SW480 (cell line): ENCODE measurements at places on chromosomes 13 and 19.
A peak's percentile ranks its signal among the peaks of the same experiment; 100 is the strongest.

DNA sequence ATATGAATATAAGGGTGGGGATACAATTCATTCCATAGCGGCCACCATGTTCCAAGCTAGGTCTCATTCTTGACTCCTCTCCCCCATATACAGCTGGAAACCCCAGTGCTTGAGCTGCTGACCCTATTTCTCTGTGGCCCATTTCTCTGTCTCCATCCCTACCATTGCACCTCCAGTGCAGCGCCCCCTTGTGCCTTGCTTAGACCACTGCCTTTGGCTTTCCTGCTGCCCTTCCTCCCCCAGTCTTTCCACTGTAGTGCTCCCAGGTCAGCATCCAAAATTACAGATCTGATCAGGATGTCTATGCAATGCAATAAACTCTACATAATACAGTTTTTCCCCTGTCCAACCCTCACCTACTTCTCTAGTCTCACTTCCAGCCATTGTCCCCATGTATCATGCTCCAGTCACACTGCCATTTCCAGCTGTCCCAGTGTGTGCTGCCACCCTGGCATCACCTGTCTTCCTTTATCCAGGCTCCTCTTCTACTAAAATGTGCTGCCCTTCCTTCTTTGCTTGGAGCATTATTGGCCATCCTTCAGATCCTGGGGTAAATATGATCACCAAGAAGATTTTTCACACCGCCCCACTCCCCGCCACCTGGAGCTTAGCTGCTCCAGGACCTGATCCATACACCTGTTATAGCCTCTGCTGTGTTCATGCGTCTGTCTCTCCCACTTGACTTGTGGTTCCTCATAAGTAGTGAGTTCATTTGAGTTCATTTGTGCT is 199.4 kb upstream of the IPO5 start:
- no peak for DNase-seq

GRCh38 chr19:7619671-7620441 is 9.5 kb downstream of the XAB2 start:
- no peak for DNase-seq

DNA sequence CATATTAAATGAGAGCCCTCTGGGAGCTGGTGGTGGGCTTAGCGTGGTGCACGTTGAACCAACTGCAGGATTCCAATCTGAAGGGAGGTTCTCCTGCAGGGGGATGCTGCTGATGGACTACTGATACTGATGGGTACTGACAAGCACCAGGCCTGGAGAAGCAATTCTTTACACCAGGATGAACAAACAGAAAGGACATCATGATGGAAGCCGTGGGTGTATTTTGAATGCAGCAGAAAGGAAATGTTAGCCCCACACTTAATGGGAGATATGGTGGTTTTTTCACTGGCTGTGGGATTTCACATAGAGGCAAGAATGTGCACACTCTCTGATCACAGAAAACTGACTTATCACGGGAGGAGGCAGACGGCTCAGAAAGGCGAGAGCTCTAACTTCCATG is 299.7 kb downstream of the TEX29 start:
- no peak for DNase-seq

DNA sequence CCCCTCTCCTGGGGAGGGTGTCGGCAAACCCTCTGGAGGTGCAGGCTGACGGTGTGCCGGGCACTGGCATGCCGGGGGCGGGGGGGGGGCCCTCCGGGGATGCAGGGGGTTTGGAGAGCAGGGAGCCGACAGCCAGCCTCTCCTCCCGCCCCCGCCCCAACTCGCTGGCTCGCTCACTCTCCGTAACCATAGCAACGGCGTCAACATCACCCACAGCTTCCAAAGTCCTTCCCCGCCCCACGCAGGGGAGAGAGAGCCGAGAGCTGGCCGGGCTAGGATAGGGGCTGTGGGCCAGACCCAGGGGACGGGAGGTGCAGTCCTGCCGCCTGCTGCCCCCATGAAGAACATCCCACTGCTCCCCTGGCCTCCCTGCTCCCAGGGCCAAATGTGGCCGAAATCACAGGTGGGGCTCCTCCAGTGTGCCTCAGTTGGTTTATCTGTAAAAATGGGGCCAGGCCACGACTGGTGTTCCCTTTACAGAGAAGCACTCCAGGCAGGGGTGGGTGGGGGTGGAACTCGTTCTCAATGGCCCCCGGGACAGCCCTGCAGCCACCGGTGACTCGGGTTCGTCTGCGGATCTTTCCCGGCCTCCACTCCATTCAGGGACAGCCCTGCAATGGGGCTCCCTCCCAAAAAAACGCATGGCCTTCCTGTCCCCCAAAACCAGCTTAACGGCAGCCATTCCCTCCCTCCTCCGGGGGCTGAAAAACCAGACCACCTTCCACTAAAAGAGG is 3.2 kb downstream of the KLF16 start:
- peak; percentile 55 for DNase-seq

- DNase-seq, result no peak
Measured at GRCh38 chr19:50723069-50723468, at the start of gene CLEC11A. TSS of gene CLEC11A (plus strand) at chr19:50723364. CDS start at chr19:50723526, 162 bp downstream.

GRCh38 chr13:44746690-44747089 is 170.6 kb upstream of the TSC22D1 start:
- no peak for DNase-seq

DNA sequence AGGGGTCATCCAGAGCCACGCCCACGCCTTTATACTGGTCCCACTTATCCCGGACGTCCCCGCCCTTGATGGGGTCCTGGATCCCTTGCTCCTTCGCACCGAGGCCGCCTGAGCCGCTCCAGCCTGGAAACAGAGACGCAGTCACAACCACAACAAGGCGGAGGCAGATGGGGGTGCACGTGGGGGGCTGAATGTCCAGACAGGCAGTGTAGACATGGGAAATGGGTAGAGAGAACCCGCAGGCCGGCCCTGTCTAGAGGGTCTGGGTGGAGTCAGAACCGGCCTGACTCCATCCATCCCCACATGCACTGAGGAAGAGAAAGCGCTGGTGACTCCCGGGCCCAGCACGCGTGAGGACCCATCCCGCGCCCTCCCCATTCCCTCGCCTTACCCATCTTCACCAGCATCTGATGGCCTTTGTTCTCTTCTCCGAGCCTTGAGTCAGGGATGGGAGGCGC is 23.0 kb downstream of the CHERP start:
- DNase-seq, result no peak

DNA sequence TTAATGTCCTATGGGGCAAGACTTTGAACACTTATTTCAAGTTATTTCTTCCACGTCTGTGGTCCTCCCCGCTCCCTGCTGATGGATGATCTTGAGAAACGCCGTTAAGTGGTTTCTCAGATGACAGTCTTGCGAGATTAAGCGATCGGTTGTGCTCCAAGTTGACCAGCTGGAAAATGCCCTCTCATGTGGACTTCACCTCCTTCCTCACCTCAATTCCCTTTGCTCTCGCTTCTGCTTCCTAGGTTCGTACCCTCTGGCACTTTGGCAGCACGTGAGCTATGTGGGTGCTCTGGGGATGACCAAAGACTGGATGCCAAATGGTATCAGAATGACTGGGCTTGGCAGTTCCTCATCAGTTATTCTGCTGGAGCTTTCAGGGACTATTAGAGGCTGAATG is 480.0 kb downstream of the ZNF536 start:
- DNase-seq, result no peak

- peak; percentile 85 for DNase-seq
Measured at GRCh38 chr19:35549174-35549788, 3.9 kb downstream of the TMEM147 start.

GRCh38 chr19:50877338-50877737 is 4.1 kb downstream of the KLK2 start:
- no peak for DNase-seq

- no peak for DNase-seq
Measured at GRCh38 chr19:6058518-6059201, 51.6 kb downstream of the RFX2 start.

GRCh38 chr19:35518313-35518712 is 4.9 kb upstream of the DMKN start:
- DNase-seq, result peak; percentile 69

- DNase-seq, result peak; percentile 57
Measured at GRCh38 chr19:32464279-32464678, 58.7 kb downstream of the DPY19L3 start.

GRCh38 chr13:99496184-99497142 is 4.8 kb upstream of the TM9SF2 start:
- peak; percentile 57 for DNase-seq

DNA sequence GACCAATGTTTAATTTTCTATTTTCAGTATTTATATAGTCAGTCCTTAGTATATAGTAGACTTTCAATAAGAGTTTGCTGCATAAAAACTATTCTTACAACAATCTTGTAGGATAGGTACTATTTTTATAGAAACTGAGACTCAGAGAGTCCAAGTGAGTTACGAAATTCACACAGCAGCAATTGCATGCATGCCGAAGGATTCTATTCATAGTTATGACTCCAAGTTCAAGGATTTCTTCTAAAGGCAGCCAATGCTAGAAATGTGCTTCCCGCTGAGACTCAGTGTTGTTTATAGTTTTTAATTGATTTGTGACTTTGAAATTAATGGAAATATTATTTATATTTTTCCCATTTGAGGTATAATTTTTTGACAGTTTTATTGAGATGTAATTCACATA is 62.7 kb upstream of the CSNK1A1L start:
- no peak for DNase-seq

- no peak for DNase-seq
Measured at GRCh38 chr13:99966064-99966805, 5.3 kb downstream of the ZIC5 start.

- no peak for DNase-seq
Measured at GRCh38 chr19:33759356-33759755, 37.3 kb upstream of the KCTD15 start.

DNA sequence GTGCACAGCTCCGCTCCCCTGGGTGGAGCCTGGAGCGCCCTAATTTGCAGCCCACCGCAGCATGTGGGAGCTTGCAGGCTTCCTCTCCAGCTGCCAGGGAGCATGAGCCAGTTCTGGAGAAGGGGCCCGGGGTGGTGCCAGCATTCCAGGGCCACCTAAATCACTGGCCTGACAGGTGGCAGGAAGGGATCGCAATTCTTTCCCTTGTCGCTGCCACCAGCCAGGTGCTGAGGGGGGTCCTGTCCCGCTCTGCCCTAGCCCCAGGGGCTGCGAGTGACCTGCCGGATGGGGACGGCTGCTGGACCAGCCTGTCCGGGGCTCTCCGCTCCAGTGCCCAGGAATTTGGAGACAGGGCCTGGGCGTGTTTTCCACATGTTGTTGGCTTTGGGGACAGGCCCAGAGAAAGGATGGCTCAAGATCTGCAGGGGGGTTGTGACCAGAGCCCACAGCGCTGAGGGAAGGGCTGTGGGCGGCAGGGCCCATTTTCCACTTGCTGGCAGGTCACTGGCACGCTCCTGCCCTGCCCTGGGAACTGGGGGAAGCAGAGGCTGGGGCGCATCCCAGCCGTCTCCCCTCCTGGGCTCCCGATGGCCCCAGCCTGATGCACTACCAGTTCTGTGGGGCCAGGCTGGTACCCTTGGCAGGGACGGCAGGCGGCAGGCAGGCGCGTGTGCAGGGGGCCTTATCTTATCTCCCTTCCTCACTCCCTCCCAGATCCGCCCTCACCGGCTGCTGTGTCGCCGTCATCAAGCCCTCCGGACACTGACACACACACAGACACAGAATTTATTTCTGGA is 9.5 kb downstream of the NDUFA11 start:
- DNase-seq, result no peak

GRCh38 chr19:18232540-18233223 is 6.4 kb upstream of the PDE4C start:
- DNase-seq, result no peak

DNA sequence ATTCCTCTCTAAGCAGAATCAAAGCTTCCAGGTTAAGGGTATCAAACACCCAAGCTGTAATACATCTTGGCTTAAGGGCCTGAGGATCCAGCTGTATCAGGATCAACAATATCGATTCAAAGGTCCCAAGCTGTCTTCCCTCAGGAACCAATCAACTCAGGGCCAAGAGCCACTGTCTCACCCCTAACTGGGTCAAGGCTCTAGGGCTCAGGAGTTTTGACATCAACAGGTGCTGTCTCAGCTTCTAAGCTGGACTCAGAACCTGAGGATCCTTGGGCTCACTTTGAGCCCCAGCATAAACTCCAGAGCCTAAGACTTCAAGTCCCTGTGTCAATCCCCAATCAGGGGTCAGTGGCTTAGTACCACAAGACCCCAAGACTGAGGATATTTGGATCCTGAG is 917 bp downstream of the FBXW9 start:
- no peak for DNase-seq

- DNase-seq, result no peak
Measured at GRCh38 chr19:57788114-57788692, 18.7 kb downstream of the ZNF586 start.

GRCh38 chr13:33052506-33053280 is 36.5 kb downstream of the KL start:
- DNase-seq, result no peak

- no peak for DNase-seq
Measured at GRCh38 chr19:28103921-28104320, 1109.0 kb downstream of the UQCRFS1 start.

GRCh38 chr13:112874751-112875300 is 94.2 kb upstream of the MCF2L start:
- no peak for DNase-seq

DNA sequence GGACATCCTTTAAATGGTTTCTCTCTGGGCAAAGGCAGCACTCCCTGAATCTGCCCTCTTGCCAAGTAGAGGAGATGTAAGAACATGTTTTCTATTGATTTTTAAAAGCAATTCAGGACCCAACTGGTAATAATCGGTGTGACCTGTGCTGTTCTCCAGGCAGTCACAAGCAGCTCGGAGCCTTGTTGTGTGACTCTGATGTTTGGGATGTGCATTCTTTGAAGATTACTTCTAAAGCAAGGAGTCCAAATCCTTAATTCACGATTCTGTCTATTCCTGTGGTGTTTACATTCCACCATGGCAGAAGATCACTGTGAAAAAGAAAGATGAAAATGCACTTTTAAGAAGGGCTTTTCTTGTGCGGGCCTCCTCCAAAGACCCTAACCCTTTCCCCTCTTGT is 122.3 kb upstream of the ZNF536 start:
- DNase-seq, result no peak

DNA sequence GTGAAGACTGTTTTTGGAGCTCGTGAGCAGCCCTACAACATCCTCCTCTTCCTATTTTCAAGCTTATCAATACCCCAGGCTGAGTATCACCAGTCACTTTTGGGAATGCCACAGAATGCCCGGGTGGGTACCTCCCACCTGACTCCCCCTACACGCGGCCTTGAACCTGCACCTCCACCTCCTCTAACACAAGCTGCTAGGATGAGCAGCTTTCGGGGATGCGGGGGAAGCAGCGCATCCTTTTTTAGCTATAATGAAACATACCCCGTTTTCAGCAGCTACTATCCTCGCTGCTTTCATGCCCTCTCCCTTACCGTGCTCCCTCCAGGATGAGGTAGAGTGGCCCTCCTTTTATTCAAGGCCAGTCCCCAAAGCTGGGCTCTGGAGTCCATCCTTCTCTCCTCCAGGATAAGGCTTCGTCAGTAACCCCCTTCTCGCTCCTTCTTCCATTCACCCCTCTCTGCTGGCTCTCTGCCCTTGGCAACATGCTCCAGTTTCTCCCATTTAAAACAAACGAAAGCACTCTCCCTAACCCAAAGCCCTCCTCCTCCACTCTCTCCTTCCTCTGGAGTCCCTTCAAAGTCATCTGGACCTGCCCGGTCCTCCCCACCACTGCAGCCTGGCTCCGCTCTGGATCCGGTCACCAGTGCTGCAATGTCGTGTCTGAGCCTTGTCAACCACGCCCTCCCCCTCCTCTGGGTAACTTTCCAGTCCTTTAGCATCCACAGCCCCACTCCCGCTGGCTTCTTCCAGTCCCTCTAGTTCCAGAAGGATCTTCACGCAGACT is 55.3 kb downstream of the STK24 start:
- no peak for DNase-seq

GRCh38 chr19:41909706-41910105 is 18.5 kb downstream of the ERFL start:
- DNase-seq, result no peak

- DNase-seq, result peak; percentile 99
Measured at GRCh38 chr19:35716801-35717664, 770 bp upstream of the KMT2B start.

GRCh38 chr13:51689663-51689996 is 105.4 kb downstream of the WDFY2 start:
- peak; percentile 88 for DNase-seq
